ENCODE measurements at places on chromosomes 2 and 18.
A peak's percentile ranks its signal among the peaks of the same experiment; 100 is the strongest.

DNA sequence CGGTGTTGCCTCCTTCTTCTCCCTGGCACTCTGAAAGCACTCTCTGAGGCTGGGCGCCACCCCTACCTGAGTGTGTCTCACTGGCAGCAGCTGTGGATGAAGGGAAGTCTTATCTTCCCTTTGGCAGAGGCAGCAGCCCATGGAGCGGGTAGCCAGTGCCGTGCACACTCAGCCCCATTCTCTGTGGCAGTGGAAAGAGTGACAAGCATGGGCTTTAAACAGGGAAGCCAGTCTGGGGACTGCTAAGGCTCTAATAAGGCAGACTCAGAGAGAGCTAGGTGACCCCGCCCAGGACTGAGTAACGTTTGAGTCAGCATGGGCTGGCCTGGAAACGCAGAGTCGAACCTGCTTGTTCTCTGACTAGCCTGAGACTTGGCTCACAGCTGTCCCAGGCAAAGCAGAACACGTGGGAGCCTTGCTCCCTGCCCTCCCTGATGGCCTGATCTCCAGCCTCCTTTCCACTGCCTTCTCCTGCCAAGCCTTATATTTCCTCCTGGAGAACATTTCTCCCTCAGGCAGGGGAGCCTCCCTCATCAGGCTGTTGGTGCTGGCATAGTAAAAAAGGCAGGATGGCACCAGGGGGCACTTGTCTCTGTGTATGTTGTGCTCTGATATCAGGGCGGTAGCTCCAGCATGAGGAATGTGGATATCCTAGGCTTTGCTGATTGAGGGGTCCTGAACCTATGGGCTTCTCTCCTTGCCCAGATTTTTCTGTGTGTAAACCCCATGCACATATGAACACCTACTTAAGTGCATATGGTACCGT, 93.9 kb upstream of the LGALSL start:
- DNase-seq: peak; percentile 91

GRCh38 chr2:74010087-74010541, 25.4 kb downstream of the TET3 start:
- DNase-seq: no peak

DNA sequence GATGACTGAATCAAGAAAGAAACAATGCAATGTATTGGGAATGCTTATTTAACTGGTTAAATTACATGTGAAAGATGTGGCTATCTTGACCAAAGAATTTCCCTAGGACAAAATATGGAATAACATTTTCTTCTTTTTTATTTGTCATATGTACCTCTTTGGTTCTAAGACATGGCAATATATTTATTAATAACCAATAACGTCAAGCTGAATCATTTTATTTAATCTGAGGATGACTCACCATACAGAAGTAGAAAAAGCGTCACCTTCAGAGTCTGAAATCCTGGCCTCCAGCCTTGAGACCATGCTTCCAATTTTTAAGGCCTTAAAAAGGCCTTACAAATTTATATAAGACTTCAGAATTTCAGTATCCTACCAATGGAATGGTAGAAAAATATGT, 1464.9 kb downstream of the SUCLG1 start:
- no peak for DNase-seq

DNA sequence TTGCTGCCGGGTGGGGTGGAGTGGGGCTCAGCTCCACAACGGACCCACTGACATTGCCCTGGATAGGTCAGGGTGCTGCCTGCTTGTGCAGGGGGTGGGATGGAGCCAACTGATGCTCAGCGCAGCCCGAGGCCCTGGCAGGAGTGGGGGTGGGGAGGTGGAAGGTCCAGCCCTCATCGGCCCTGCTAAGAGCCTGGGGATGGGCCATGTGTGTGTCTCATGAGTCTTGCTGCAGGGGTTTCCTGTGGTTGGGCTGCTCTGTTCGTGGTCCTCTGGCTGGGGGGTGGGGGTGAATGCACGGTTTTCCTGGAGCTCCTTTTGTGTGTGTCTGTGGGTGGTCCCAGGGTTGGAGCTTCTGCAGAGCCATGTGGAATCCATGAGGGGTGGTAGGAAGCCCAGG, 39.4 kb upstream of the GALR1 start:
- DNase-seq: no peak

DNA sequence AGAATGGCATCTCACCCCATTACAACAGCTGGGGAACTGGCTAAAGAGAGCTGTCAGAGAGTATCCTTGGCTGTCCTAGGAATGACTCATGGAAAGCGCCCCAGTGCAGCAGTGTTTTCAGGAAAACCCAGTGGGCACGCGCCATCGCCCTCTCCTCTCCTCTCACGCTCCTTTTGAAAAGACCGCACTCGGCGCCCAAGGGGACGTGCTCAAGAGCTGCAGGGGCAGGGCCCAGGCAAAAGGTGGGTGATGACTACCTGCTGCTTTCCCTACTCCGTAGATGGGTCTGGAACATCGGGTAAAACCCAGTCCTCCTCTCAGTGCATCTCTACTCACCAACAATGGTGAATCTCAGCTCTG, 68.1 kb downstream of the EMILIN2 start:
- no peak for DNase-seq

DNA sequence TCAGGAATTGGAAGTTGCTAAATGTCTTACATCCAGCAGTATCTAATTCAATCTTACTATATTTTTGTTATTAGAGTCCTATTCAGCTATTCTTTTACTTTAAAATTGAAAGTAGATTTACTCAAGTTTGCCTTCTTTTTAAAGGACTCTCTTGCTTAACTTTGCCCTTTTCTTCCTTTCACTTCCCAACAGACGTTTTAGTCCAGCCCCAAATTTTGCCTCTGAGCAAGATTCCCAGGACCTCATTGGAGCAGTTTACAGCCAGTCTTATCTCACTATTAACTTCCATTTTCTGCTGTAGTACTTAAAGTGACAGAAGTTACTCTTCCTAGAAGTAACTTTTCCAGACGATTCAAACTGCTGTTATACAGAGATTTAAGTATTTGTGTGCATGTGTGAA, 1.7 kb upstream of the PRKD3 start:
- DNase-seq: no peak

GRCh38 chr2:20393986-20394385, 43.3 kb upstream of the PUM2 start:
- DNase-seq: no peak

DNA sequence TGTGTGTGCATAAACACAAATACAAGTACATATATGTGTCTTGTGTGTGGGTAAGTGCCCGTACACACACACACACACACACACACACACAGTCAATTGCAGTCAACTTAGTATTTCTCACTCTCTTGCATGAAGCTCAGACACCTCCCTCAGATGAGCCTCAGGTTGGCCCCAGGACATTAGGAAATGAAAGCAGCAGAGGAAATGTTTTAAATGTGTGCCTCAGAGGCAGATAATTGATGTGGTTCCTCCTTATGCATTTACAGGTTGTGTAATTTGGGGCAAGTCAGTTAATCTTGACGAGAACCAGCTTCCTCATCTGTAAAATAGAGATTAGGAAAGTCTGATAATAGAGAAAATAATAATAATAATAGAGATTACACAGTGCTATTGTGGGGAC, 814.0 kb upstream of the ID2 start:
- no peak for DNase-seq

DNA sequence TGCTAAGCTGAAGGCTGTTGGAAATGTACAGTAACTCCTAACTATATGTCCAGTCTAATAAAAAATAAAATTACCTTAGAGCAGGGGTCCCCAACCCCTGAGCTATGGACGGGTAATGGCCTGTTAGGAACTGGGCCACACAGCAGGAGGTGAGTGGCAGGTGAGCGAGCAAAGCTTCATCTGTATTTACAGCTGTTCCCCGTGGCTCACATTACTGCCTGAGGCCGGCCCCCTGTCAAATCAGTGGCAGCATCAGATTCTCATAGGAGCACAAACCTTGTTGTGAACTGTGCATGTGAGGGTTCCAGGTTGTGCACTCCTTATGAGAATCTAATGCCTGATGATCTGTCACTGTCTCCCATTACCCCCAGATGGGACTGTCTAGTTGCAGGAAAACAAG, 73.1 kb upstream of the CXCR4 start:
- DNase-seq: no peak

- no peak for DNase-seq
These were observed 132.0 kb downstream of the EML6 start for GRCh38 chr2:54855434-54855833.

DNA sequence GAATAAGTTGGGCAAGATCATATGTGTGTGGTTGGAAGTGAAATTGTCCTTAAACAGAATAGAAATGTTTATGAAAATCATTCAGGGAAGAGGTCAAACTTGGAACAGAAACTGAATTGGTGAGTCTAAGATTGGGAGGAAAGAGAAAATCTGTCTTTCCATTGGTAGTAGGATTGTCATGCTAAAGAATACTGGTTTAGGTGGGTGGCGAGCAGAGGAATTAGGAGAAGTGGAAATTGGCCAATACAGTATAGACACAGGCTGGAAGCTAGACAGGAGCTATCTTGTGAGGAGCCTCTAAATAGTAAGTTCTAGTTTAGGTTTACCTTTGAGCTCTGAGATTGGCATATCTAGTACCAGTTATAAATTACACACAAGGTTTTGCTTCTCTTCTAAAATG, 80.9 kb upstream of the KYNU start:
- no peak for DNase-seq

DNA sequence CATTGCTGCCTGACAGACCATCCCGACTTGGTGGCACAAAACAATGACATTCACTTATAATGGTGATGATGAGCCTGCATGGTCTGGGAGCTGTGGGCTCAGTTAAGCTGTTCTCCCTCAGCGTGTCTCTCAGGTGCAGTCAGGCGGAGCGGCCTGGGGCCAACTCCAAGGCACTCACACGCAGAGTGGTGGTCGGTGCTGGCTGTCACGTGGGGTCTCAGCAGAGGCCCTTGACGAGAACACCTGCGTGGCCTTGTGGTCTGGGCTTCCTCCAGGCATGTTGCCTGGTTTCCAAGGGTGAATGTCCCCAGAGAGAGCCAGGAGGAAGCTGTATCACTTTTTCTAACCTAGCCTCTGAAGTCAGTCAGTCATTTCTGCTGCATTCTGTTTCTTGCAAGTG, 29.8 kb downstream of the ARMC9 start:
- no peak for DNase-seq

DNA sequence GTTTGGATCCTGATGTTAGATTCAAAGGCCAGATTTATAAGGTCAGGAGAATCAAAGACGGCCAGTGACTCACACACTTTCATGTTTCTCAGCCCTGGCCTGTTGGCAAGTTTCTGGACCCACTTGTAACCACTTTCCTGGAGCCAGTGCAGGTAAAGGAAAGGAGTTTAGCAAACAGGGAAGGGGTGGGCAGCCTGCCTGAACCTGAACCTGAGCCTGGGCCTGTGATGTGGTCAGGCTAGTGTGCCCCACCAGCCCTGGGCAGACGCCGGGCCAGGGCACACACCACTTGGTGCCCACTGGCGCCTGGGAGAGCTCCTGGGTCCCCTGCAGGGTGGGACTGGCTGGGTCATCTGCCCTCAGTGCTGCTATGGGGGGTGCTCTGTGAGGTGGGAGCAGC, 100.5 kb upstream of the SPRED2 start:
- no peak for DNase-seq

GRCh38 chr2:168422584-168422983, 33.5 kb upstream of the CERS6 start:
- DNase-seq: no peak

- no peak for DNase-seq
These were observed 5.9 kb upstream of the LGALSL start for GRCh38 chr2:64448041-64448426.

- no peak for DNase-seq
These were observed 22.3 kb downstream of the EFEMP1 start for GRCh38 chr2:55901322-55901721.

- DNase-seq: no peak
These were observed 71.1 kb downstream of the TMEM163 start for GRCh38 chr2:134647607-134648256.

DNA sequence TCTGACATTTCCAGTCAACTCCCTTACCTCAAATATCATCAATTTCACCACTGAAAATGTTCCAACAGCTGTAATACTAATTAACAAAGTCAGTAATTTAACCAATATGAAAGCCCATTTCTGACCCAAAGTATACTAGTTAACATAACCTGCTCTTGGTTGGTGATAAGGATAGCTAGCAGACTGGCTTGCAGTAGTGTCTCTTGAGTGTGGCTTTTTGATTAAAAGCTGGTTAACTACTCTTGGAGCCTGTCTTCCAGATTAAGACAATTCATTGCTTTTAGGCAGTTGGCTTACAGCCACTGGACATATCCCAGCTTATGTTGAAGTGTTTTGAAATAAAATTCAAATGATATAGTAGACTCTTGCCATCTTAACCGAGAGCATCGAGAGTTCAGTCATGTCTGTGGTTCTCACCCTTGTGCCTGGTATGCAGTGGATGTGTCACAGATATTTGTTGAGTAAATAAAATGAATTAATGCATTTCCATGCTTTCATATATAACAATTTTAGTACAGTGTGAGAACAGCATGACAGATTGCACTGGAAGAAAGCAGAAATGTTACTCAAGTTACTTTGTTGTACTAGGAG, 158.1 kb downstream of the TANC1 start:
- DNase-seq: no peak

GRCh38 chr2:221115944-221116343, 456.2 kb downstream of the EPHA4 start:
- no peak for DNase-seq

GRCh38 chr2:134158295-134158694, 95.6 kb upstream of the MGAT5 start:
- DNase-seq: no peak

DNA sequence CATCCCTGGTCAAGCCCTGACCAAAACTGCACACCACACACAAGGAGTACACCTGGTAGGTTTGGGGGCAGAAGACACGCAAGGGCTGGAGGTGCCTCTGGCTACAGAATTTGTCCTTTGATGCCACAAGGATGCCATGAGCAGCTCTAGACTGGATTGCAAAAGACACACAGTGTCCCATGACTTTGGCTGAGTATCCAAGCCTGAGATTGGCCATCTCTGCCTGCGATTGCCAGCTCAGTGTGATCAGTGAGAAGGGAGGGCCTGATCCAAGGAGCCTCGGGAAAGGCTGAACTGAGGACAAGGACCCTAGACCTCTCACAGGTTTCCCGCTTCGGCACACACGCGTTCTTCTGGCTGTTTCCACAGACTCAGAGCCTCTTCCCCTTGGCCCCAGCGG, 60.0 kb upstream of the FOSL2 start:
- no peak for DNase-seq

- DNase-seq: peak; percentile 41
These were observed 48.5 kb upstream of the DTNA start for GRCh38 chr18:34661464-34662087.

DNA sequence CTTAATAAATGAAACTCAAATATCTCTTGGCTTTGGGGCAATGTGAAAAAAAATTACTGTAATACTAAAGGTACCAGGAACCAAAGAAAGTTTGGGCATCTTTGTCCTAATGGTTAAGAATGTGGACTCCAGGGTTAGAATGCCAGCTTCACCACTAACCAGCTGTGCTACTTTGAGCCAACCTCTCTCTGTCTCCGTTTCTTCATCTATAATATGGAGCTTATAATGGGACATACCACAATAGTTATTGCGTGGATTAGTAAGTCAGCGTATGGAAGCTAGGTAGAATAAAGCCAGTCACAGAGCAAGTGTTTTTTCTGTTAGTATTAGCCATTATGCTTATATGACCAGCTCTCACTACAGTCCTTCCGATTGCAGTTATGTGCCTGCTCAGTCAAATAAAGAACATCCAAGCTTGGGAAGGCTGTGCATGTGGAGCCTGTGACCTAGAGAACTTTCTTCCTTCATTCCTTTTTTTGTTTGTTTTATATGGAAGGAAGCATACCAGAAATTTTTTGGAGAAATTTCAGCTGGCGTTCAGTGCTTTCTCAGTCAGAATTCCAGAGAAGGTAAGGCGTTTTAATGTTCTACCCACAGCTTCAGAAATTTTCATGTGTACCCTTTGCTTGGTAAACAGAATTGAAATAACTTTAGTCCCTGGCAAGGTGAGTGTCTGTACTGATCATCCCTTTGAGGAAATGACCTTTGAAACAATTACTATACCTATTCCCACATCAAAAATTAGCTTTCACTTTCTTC, 114.0 kb upstream of the RND3 start:
- no peak for DNase-seq

Data from Panc1 (cell line).